GM12892 (cell line): ENCODE measurements at places on chromosomes 12 and 14.

- no peak for DNase-seq
Observed at GRCh38 chr14:58755031-58755925, 117.5 kb downstream of the DACT1 start.

DNA sequence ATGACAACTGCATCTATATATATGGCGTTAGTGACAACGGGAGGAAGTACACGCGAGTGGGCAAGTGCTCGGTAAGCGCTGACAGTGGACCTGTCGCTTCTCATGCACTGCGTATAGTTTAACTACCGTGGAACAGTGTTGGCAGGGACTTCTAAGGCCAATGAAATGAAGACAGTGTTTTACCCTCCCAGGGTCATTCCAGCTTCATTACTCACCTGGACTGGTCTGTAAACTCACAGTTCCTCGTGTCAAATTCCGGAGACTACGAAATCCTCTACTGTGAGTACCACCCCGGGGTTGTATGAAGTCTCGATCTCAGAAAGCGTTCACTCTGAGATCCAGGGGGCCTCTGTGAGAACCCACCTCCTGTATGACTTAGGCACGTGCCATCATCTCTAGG, 129.2 kb upstream of the EVL start:
- DNase-seq = no peak

- DNase-seq = no peak
Observed at GRCh38 chr14:76708028-76708427, 53.2 kb upstream of the VASH1 start.

DNA sequence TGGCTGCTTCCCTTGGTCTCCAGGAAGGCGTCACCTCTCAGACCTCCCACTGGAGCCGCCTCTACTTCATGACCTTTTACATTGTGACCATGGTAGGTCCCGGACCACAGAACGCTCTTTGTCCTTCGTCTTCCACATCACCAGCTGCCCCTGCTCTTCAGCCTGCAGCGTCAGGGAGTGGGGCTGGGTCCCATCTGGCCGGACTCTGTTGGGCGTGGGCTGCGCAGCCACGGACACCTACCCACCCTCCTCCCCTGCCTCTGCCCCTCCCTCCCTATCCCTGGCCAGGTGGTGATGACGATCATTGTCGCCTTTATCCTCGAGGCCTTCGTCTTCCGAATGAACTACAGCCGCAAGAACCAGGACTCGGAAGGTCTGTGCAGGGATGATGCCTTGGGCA, 43.3 kb downstream of the SLC8B1 start:
- no peak for DNase-seq

GRCh38 chr12:14547571-14547970, 20.1 kb downstream of the PLBD1 start:
- DNase-seq = no peak

DNA sequence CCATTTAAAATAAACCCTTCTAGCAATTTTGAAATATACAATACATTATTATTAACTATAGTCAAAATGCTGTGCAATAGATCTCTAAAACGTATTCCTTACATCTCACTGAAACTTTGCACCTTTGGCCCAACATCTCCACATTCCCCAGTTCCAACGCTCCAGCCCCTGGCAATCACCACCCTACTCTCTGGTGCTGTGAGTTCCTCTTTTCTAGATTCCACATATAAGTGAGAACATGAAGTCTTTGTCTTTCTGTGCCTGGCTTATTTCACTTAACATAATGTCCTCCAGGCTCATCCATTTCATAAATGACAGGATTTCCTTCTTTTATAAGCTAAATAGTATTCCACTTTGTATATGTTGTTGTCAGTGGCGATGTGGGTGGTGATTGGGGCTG, 194.7 kb upstream of the RTL1 start:
- no peak for DNase-seq

DNA sequence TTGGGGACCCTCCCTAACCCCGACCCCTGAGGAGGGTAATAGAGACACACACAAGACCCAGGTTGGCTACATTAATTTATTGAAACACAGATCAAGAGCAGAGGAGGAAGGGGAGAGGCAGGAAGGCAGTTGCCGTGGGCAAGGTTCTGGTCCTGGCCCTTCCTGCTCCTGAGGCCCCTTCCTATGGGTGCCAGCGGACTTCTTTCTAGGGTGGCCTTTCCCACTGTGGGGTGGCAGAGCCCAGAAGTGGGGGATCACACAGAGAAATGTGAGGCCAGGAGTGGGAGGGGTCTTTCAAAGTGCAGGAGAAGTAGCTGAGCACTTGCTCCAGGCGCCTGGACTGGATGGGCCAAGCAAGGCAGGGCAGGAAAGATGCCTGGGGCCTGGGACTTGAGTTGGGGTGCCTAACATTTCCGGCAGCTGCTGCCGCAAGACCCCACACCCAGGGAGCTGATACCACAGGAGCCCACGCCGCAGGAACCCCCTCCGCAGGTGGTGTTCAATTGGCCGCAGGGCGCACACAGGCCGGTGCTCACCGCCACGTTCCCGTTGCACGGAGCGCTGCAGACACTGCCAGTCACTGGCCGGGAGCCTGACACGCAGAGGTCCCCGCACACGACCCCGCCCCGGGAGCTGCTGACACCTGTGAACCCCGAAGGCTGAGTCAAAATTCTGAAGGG, 5.3 kb downstream of the KRT81 start:
- DNase-seq = no peak

DNA sequence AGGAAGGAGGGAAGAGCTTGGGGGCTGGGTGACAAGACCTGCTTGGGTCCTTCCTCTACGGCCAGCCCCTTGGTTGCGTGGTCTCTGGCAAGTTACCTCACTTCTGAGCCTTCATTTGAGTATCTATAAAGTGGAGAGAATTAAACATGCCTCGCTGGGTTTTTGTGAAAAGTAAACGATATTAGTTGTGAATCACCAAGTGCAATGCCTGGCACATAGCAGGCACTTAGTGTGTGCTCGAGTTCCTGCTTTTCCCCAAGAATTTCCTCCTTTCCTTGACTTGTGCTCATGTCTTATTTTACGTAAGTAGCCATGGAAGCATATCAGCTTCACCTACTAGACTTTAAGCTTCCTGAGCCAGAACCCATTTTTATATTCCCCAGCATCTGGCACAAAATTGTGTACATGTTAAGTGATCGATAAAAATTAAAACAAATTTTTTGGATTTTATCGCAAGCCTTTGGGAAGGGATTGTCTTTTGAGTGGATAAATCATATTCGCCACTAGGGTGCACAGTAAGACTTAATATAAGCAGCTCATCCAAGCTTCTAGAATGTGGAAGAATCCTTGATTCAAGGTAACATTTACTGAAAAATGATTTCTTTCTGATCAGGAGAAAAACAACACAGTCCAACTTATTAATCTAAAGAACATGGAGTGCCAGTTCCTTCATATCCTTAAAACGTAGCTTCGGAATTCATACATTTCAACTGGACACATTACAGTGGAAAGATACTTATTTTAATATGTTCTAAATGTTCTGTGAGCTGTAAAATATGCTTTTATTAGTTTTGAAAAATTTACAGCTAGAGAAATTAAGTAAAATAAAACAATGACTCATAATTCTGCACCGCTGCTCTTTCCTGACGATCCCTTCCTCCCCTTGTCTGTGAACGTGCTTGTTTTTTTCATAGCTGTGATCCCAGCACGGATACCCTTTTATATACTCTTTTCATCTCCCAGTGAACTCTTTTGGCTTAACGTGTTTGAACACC, 62.0 kb downstream of the SLC25A47 start:
- DNase-seq = no peak

DNA sequence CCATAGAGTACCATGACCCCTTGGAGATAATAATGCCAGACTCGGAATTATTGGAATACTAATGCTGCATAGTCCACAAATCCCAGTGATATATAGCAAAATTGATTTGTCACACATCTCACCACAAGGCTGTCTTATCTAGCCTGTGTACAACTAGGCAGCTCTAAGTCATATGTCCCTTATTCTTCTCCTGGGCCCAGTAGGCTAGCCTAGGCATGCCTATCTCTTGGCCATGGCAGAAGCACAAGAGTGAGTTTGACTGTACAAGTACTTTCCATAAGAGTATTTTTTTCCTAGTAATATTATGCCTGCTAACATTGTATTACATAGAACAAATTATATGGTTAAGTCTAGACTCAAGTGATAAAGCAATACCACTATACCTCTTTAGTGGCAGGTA, 1122.1 kb upstream of the SEL1L start:
- no peak for DNase-seq

- DNase-seq = no peak
Observed at GRCh38 chr12:50275556-50275955, 7.8 kb downstream of the LIMA1 start.

DNA sequence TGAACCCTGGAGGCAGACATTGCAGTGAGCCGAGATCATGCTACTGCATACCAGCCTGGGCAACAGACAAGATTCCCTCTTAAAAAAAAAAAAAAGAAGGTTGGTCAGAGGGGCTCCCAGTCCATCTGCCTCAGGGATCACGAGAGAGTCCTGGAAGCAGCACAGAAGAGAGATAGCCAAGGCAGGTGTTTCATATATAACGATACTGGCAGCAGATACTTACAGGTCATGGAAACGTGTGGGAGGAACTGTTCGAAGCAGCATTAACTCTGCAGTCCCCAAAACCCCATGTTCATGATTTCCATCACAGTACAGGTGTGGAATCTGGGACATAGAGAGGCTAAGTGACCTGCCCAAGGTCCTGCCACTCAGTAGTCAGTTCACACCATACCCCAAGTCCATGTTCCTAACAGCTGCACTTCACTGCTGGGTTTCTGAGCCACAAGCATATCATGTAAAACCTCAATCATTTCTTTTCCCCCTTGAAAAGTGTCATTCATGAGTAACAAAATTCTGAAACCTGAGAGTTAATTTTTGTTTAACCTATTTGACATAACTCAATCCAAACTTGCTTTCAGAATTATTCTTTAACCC, 16.7 kb downstream of the CDK2AP1 start:
- DNase-seq = no peak
